ENCODE measurements at places on chromosomes 2 and 18.

GRCh38 chr18:50127516-50128210 is 67.3 kb downstream of the MYO5B start:
- no peak for DNase-seq

- no peak for DNase-seq
Measured at GRCh38 chr2:217940261-217941220, 62.3 kb downstream of the TNS1 start.

DNA sequence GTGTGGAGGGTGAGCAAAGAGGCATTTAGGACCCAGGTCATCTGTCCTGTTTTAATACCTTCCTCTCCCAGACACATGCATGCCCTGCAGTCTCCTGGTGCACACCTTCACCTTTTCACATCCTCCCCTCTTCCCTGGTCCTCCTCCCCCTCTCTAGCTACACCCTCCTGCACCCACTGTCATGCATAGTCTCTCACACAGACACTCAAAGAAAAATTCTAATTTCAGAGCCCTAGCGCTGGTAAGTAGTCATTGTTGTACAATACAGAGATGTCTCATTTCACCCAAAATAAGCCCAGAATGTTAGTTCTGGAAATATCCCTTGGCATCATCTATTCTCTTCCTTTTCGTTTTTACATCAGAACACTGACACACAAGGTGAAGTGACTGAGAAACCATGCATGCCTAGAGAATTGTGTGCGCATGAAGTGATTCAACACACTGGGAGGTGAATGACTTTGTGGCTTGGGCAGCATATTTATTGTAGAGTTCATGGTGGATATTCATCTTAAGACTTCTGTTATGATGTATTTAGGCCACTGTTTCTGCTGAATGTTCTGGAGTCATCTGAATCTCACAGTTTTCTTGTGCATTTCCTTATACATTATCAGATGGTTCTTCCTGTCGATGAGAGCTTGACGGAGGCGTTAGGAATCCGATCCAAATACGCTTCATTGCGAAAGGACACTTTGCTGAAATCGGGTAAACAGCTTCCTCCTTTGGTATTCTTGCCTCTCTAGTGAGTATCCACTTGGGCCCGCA is 69.9 kb downstream of the COA5 start:
- no peak for DNase-seq

GRCh38 chr2:222538535-222538934 is 114.2 kb downstream of the SGPP2 start:
- no peak for DNase-seq

DNA sequence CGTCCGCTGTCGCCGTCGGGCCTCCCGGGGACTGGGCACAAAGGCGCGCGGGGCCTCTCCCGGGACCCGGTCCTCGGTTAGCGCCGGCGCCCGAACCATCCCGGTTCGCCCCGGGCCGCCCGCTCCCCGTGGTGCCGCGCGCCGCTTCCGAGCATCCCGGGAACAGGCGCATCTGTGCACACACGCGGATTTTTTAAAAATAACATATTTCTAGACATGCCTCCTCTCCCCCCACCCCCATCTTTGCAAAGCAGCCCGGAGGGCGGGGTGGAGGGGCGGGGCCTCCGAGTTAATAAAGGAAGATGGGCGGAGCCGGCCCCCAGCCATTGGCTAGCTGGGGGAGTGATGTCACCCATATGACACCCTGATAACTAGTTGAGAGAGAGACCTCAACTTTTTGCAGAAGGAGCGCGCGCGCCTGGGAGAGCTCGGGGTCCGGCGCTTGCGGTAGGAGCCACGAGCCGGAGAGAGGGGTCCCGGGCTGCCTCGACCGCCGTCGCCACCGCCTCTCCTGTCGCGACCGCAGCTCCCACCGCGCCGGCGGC is at the start of gene SOX11:
Gene SOX11 (plus strand): TSS at position 400 of the 545 bp plus-strand sequence. CDS start 338 bp downstream, outside the sequence.
- peak; percentile 47 for DNase-seq

DNA sequence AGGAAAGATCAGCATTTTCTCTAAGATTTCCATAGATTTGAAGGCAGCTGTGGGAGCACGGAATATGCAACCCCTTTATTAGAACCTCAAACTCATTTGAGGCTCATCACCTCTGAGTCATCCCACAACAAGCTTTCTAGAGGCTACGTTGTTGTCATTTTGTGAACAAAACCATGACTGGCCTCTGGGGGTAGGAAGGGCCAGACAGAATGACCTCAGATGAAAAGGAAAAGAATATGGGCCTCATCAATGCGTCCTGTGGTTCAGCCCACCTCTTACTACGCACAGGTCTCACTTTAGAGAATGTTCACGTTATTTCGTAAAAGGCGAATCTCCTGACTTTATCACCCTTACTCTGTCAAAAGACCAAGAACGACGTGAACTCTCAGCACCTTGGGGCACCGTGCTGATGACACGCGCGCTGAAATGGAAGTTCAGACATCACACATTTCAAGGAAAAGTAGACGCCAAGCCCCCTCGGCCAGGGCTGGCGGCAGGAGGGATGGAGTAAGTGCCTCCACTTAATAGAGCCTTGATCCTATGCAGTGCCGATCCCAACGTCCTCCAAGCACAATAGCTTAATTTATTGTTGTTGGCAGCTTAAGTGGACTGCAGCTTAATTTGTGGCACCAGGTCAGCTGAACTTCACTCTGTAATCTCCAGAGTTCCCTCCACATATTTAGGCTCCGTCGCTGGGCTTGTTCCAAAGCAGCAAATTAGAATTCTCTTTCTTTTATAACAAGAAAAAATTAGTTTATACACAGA is 208.3 kb downstream of the EIPR1 start:
- DNase-seq = no peak

- DNase-seq = no peak
Measured at GRCh38 chr2:13114391-13114790, 397.7 kb downstream of the TRIB2 start.

DNA sequence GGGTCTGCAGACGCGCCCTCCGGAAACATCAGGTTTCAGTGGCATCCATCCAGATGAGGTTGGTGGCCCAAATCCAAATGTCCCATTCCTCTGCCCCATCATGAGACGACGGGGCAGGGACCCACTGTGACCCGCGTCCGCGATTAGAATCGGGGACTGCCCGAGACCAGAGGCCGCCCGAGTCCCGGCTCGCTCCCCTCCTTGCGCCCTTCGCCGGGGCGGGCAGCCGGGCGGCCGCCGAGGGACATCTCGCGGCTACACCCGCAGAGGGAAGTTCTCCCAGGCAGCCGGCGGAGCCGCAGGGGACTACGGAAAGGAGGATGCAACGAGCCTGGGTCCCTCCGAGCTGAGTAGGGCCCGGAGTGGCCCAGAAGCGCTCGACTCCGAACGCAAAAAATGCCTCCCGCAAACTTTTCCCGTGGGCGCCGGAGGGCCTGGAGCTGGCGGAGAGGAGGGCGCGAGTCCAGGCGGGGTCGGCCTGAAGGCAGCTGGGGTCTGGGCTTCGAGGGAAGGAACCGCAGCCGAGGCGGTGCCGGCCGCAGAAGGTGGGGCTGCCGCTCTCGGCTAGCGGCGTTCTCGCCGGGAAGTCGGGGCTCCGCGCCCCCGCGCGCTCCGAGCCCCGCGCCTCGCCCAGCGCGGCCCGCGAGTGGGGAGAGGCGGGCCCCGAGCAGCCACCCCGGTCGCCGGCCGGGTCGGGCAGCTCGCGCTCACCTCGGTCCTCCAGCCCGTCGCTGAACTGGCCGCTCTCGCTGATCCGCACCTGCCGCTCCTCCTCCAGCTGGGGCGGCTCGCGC is 580 bp downstream of the TMEM163 start:
- DNase-seq = peak; percentile 70

DNA sequence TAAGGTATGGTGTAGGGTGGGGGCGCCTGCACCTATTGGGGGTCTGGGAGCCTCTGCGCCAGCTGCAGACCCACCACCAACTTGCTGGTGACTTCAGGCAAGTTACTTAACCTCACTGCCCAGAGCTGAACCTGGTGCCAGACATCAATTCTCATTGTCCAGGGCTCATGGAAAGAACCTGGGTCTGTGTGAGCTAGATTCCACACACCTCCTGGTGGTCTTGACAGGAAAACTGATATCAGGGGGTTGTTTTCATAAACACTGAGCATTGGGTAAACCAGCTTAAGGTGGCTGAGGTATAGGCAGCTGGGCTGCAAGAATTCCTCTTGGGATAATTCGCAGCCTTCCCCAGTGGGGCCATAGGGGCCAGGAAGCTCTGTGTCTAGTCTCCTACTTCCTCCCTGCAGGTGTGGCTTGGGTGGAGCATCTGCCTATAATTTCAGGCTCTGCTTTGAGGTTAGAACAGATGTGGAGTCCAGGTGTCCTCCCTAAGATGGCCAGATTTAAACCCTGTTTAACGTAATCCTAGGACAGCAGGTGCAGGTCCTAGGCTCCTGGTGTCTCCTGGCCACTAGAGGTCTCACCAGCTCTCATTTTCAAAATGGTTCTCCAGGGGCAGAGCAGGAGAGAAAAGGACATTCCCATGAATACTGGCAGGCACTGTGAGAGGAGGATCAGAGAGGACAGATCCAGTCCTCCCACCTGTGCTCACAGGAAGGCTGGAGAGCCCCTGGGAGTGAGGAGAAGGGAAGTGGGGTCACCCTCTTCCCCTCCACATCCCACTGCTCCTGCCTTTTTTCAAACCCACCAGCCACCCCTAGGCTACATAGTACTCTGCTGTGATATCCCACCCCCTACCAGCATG is 100.4 kb upstream of the SMAD2 start:
- DNase-seq = peak; percentile 64

DNA sequence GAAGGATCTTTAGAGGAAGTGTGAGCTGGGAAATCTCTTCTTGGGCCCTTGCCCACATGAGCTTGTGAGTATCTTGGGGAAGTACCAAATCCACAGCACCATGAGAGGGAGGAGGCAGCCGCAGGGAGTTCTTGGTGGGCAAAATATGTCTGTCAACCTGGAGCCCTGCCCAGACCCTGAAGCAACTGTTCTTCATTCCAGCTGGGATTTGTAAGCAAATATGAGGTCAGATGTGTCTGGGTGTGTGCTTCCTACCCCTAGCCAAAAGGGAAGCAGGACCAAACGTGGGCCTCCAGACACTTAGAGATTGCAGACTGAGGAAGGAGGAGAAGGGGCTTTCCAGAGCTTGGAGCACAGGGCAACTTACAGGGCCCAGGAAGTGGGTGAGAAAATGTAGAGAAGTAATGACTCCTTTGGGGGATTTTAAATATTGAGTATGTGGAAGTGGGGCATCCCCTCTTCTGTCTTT is 41.9 kb downstream of the TMEM247 start:
- DNase-seq = no peak

Measured in GM20000 (cell line).